H1 (cell line): ENCODE measurements at places on chromosomes 12 and 14. TPM values are rescaled to one million over a fixed set of nuclear protein-coding genes. Genes with fewer than 3 reads are reported as not detected.

ZNF641 gene
- 6.2 and 7.8 TPM in 2 replicates for total RNA-seq

DNA sequence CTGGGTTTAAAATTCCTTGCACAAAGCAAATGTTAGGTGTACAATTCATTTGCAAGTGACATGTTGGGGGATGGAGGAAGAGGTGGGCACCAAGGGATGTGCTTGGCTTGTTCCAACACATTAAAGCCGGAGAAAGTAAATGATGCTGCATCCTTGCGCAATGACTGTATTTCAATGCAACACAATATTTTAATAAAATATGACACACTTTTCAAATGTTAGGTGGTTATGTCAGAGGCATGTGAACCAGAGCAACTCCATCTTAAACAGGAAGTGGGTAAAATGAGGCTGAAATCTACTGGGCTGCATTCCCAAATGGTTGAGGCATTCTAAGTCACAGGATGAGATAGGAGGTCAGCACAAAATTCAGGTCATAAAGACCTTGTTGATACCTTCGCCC is 53.6 kb upstream of the ARHGAP5 start:
- no peak overlapping the region for H3K4me3 ChIP-seq
- no peak for DNase-seq
- H3K4me1 ChIP-seq = no peaks in the 10 kb centered on the region
- no peaks in the 10 kb centered on the region for H3K36me3 ChIP-seq
- H3K27me3 ChIP-seq = no peaks in the 10 kb centered on the region

- H3K27ac ChIP-seq = no peak overlapping the region
- no peak overlapping the region for H3K4me3 ChIP-seq
- DNase-seq = no peak
- H3K4me1 ChIP-seq = peaks cover 2% of the 10 kb centered on the region; the same call in 1 of the 2 replicates
- H3K27me3 ChIP-seq = no peaks in the 10 kb centered on the region
Observed at GRCh38 chr14:70871863-70872677, 35.2 kb upstream of the PCNX1 start.

ADCY6 gene
- 11.7 and 15.6 TPM in 2 replicates for total RNA-seq

- no peaks in the 10 kb centered on the region for H3K36me3 ChIP-seq
- no peak overlapping the region for H3K4me3 ChIP-seq
- H3K27ac ChIP-seq = no peak overlapping the region
- no peaks in the 10 kb centered on the region for H3K27me3 ChIP-seq
Observed at GRCh38 chr14:76282581-76282980, 93.4 kb upstream of the ESRRB start.

GRCh38 chr14:74417611-74418010 is 8.4 kb downstream of the SYNDIG1L start:
- no peak overlapping the region for H3K4me3 ChIP-seq
- DNase-seq = no peak
- no peaks in the 10 kb centered on the region for H3K36me3 ChIP-seq

DNA sequence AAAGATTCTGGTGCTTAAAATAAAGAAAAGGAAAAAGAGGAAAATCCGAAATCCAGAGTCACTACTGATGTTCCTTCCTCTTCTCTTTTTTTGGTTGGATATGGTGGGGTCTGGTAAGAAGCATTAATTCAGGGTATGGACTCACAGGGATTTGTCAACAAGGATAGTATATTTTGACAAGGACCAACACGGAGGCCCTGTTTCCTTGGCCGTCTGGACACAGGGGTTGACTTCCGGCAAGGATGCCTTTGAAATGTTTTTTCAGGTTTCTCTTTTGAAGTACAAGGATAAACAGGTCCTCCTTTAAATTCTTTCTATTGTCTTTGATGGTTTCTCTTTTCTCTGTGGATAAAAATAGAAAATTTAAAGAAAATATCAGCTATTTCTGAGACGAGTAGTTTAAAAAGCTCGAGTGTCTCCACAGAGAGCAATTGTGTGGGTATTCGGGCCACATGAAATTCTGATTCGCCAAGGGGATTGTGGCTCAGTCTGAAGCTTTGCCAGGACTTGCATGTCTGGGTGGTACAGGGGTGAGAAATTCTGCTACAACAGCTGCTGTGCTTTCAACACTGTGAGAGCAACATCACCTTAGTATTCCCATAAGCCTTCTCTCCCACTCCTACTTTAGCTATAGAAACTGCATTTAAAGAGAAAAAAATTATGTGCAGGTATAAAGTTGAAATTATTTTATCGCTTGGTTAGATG is 88.5 kb upstream of the CSRP2 start:
- DNase-seq = no peak
- H3K27ac ChIP-seq = no peak overlapping the region
- H3K36me3 ChIP-seq = no peaks in the 10 kb centered on the region
- H3K4me1 ChIP-seq = peaks cover 2% of the 10 kb centered on the region; the same call in 1 of the 2 replicates
- 0 out of 2 replicates have a peak overlapping the region, but pooled peaks have one; percentile 3 for H3K4me3 ChIP-seq

GRCh38 chr12:53145383-53146260 is 34.9 kb upstream of the ZNF740 start:
- H3K27ac ChIP-seq = no peak overlapping the region
- H3K27me3 ChIP-seq = no peaks in the 10 kb centered on the region
- no peaks in the 10 kb centered on the region for H3K36me3 ChIP-seq
- DNase-seq = no peak

DNA sequence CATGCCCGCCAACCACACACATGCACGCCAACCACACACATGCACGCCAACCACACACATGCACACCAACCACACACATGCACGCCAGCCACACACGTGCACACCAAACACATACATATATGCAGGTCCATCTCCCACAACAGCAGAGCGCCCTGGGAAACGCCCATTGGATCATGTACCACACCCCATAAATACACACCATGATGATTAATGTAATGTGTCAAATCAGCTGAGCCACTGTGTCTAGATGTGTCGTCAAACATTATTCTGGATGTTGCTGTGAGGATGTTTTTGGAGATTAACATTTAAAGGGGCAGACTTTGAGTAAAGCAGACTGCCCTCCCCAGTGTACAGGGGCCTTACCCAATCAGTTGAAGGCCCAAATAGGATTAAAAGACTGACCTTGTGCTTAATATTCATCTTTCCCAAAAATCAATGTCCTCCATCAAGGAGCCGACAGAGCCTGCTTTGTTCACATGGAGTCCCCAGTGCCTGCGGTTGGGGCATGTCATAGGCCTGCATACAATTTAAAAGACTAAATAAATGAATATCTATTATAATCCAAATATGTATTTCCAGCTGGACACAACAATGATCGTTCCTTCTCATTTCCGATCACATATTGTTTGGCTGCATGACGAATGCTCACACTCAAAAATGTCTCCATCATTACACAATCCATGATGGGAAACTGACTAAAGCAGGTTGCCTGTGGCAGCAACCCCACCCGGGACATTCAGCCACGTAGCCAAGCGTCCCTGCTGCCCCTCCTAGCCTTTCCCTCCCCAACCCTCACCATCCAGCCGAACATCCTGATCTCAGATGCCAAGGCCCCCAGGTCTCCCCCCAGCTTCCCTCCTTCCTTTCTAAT is 23.2 kb upstream of the BDKRB2 start:
- no peaks in the 10 kb centered on the region for H3K36me3 ChIP-seq
- H3K4me3 ChIP-seq = no peak overlapping the region
- H3K27ac ChIP-seq = no peak overlapping the region

DNA sequence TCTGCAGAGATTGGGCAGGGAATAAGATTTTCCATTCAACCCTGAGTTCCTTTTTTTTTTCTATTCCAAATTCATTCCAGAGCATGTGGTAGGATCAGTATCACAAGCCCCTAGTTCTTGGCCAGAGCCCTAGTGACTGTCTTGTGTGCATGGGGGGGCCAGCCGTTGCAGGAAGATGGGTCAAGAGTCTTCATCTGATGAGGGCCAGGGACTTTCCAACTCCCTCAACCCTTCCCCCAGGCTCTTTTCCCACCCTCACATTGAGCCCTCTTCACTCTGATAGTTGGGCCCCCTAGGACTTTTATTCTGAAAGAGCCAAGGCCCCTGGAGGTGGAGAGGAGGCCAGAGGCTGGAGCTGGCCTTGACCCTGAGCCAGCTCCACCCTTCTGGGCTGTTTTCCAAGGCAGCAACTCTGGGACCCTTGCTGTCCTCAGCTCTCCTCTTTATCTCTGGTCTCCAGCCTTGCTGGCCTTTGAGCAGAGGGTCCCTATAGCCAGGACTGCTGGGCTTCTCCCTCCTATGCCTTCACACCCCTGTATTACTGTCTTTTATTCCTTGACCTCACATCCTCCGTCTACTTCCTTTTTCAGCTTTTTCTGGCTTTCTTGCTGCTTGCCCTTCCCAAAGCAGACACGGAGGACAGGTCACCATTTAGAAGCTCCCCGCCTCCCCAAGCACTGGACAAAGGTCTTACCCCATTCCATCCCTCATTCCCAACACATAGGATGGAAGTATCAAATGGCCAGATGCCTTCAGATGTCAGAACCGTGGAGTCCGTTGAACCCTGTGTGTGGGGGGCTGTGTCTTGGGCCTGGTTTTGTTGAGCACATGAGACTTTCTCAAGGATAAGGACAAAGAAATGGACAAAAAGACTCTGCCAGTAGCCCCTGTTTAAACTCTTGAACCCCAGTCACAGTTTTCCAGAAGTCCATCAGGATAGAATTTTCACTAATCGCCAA is 5.6 kb downstream of the RBP5 start:
- no peak overlapping the region for H3K4me3 ChIP-seq
- no peak overlapping the region for H3K27ac ChIP-seq
- no peak for DNase-seq
- peaks cover 3% of the 10 kb centered on the region for H3K4me1 ChIP-seq
- H3K36me3 ChIP-seq = no peaks in the 10 kb centered on the region
